ENCODE measurements at places on chromosomes 6 and 20. TPM values are rescaled to one million over a fixed set of nuclear protein-coding genes. Genes with fewer than 3 reads are reported as not detected.

DNA sequence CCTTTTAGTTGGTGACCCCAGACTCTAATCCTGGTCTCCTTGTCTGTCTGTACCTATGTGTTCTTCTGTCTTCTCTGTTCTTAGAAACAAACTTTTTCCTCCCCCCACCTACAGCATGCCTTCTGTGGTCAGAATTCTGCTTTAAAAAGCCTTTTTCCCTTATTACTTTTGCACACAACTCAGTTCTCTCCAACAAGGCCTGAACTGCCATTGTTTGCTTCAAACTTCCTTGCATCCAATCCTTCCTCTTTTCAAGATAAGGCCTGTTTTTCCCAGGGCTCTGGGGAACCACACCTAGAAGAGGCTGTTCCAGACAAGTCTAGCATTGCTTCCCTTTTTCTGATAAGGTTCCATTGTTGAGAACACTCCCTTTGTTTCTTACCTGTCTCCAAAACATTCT lies 22.2 kb upstream of the NCOA3 start:
- no peak for DNase-seq

GRCh38 chr6:52489881-52490280 lies 69.7 kb downstream of the EFHC1 start:
- no peak for DNase-seq

GRCh38 chr6:32081168-32081990 lies 27.8 kb downstream of the TNXB start:
- no peak for DNase-seq

- DNase-seq: no peak
Measured at GRCh38 chr20:50107086-50107660, 5.8 kb downstream of the UBE2V1 start.

GRCh38 chr6:125149256-125150144 lies 4.1 kb upstream of the TPD52L1 start:
- DNase-seq: no peak

- DNase-seq: no peak
Measured at GRCh38 chr6:157101166-157101565, 222.2 kb downstream of the TMEM242 start.

DNA sequence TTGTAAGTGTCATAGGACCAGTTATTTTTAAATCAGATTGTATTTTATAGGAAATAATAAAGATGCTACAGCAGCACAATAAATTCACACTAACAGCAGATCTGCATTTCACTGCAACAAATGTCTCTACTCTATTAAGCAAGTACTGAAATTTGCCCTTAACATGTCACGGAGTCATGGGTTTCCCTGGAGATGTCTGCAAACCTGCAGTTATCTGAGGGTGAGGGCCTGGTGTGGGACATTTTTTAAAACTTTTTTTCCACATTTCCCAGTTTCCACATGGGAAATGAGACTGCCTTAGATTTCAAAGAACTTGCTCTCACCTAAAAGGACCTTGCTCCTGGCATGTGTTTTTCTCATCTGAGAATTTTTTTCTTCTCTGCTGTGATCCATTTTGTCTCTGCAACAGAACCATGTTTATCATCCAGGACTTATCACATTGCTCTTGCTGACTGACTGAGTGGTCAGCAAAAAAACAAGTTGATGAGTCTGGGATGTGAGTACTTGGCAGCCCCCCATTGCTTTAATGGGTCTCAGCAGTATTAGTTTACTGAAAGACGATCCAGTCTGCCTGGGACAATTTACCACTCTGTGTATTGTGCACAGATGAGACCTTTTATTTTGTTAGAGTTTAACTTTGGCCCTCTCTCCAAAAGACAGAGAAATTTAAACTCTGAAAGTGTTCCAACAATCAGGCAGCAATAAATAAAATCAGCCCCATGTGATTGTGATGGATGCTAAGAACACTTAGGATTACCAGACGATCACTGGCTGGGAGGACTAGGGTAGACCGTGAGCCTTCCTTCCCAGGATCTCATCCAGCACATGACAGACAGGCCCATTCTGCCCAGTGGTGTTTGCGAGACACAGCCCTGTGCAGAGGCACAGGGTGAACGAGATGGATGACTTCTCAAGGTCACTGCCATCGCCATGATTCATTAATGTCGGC lies 268.8 kb downstream of the BTBD9 start:
- peak; percentile 53 for DNase-seq

GRCh38 chr6:55405474-55406235 lies 78.4 kb downstream of the GFRAL start:
- DNase-seq: no peak

- DNase-seq: no peak
Measured at GRCh38 chr20:18981962-18982539, 168.5 kb downstream of the SCP2D1 start.

DNA sequence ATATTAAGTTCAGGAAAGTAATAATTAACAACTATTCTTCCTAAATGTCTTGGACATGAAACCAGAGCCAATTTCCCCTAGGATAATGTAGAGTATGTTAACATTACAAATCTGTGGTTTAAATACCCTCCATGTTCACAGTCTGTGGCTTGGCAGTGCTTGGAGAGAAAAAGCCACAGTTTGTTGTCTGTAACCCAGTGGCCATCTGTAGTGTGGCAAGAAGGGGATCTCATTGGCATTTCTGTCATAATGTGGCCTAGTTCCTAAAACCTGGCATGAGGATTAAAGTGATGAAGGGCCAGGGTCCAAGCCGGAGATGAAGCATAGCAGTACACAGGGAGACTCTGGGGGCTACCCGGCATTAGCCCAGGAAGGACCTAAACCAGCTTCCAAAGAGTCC lies 31.2 kb downstream of the SYNE1 start:
- no peak for DNase-seq

DNA sequence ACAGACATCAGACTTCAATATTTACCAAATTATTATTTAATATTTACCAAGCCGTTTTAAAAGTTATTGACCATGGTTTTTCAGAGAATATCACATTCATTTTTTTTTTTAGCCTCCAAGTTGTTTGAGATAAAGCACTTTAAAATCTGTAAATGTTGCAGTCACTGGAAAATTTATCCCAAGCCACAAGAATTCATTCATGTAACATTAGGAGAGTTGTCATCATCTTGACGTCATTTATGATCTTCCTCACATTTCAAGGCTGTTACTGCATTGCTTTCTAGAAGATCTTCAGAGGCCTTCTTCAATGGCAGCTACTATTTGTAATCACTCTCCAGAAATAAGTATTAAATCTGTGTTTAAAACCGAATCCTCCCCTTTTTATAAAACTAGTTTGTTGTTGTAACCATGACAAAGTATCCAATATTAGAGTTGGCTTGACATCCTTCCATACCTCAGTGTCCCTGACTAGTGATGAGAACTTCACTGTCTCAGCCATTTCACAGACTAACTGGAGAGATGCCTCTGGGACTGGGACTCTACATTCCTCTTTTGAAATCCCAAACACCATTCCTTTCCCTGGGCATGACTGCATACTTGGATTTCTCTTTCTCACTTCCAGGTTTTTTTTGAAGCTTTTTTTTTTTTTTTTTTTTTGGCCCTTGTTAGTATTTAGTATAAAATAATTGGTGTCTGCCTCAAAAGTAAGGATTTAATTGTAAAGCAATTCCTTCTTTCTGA lies 100.1 kb downstream of the ZFAND3 start:
- DNase-seq: no peak

DNA sequence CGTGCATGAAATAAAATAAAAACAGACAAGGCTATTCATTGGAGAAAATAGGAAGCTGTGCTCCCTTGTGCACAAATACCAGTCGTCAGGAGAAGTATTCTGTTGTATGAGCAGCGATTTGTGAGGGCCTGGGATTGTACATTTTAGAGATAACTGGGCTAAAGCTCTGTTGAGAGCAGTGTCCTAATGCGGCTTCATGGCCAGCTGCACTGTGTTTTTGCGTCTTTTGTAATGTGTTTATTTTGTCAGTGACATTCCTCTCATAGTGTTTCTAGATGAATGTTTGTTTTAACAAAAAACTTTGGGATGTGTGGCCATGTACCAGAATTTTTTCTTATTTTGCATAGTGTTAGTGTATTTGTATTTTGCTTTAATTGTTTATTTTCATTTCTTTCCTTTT lies 14.8 kb downstream of the ERMARD start:
- DNase-seq: no peak

DNA sequence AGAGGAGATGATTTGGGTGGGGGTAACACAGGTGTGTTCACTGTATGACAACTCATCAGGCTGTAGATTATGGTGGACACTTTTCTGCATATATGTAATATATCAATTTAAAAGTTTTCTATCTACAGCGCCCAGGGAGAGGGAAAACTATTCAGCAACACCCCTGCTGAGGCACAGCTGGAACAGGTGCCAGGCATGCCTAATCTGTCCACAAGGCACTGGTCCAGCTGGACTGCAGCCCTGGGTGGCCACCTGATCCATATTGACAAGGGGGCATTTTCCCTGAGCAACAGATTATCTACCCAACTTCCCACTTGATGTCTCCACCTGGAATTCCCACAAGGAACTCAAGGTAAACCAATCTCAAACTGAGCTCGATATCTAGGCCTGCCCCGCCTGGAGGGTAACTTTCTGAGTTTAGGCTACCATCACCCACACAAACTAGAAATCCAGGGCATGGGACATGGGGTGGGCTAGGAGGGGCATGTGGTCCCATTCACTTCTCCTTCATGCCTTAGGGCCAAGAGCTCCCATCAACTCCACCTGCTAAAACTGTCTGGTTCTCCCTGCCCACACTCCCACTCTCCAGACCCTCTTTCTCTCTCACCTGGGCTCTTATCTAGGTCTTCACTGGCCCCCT lies 4.6 kb downstream of the SLC22A16 start:
- DNase-seq: no peak

DNA sequence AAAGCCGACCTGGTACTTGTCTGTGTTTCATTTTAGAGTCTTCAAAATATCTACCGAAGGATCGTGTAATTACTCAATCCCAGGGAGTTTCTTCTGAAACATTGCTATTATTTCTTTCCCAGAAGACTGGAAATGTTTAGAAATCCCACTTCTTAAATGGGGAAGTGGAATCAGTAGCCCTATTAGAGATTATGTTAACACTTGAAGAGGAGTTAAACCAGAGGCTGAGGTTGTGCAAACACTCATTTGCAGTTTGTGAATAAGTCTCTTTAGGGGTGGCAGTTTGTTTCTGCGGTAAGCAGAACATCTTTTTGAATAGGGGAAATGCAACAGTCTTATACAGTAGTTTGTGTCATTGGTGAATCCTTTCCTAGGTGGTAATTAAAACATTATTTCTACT lies 21.3 kb downstream of the DSP start:
- DNase-seq: no peak

DNA sequence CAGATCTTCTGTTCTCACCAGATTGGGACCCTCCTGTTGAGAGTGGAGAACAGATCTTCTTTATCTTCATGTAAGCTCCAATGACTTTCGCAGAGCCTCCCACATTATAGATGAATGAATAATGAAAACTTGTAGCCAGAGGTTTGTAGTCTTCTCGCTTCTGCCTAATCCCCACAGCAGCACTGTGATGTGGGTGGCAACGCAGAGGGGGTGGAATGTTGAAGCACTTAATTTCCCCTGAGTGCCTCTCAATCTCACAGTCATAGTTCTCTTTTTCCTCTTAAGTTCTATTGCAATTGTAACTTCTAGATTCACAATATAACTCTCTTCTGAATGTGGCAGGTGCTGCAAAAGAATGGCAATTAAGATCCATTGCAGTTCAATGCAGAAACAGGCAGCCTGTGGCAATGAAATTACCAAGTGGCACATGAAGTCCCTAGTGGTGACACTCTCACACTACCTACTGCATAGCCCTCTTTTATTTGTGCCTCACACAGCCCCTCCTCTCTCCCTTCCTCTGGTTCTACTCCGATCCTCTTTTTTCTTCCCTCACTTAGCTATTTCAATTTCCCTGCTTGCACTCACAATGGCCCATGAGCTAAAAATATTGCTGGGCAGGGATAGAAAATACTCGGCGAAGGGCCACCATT lies 281.9 kb downstream of the UBE3D start:
- DNase-seq: no peak

- no peak for DNase-seq
Measured at GRCh38 chr20:51797357-51798025, 4.8 kb downstream of the SALL4 start.

DNA sequence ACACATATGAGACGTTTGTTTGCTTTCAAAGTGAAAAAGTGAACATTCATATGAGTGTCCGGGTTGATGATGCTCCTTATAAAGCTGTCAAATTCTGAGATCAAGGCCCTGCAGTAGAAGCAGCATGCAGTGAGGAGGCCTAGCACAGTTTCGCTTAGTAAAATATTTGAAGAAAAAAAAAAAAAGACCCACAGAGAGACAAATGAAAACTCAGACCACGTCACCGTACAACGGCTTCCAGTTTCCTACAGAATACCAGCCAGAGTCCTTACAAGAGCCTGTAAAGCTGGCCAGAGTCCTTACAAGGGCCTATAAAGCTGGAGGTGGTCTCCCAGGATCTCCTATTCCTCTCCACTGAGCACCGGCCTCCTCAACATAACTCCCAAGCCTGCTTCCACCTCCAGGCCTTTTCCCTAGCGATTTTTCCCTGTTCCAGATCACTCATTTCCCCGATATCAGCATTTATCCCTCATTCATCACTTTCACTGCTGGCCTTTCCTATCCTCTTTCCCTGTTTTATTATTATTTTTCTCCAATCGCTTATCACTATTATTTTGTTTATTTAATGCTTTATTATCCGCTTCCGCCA lies 1.5 kb upstream of the HMGN4 start:
- DNase-seq: no peak

DNA sequence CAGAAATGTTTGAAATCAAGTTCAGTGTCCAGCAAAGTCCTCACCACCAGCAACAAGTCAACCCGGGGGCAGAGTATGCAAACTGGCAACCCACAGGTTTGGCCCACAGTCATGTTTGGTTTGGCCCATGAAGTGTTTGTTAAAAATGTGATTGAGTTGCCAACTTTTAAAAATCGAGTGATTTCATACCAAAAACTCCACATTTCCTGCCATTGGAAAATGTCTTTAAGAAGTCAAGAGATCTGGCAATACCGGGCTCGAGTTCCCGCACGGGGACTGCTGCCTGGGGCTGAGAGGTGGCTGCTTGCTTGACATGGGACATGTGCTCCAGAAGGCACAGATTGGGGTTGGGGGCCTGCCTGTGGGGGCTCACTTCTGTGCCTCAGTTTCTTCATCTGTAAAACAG lies 36.1 kb downstream of the PREX1 start:
- no peak for DNase-seq

COQ3 gene
- polyA plus RNA-seq: 14.2 TPM

TMEM217 gene
- 1.6 TPM for polyA plus RNA-seq

ZSCAN31 gene
- polyA plus RNA-seq: 10.7 TPM

CCHCR1 gene
- polyA plus RNA-seq: 25.1 TPM

OPRL1 gene
- polyA plus RNA-seq: 1.1 TPM

POPDC3 gene
- polyA plus RNA-seq: 0.52 TPM

HLA-DOA gene
- polyA plus RNA-seq: 5.4 TPM

SLC35D3 gene
- polyA plus RNA-seq: 0.11 TPM

CST3 gene
- polyA plus RNA-seq: 150 TPM

GJA10 gene
- polyA plus RNA-seq: not detected

EYA2 gene
- polyA plus RNA-seq: 0.83 TPM

NOX3 gene
- polyA plus RNA-seq: 2.1 TPM

TOX2 gene
- polyA plus RNA-seq: 2.7 TPM

Data from right renal cortex interstitium (tissue), 3 donors.